Hepatic stellate cell (primary cell): ENCODE measurements at places on chromosomes 2 and 18.

GRCh38 chr2:182642328-182642727, 73.7 kb upstream of the DNAJC10 start:
- DNase-seq, result peak; percentile 29

DNA sequence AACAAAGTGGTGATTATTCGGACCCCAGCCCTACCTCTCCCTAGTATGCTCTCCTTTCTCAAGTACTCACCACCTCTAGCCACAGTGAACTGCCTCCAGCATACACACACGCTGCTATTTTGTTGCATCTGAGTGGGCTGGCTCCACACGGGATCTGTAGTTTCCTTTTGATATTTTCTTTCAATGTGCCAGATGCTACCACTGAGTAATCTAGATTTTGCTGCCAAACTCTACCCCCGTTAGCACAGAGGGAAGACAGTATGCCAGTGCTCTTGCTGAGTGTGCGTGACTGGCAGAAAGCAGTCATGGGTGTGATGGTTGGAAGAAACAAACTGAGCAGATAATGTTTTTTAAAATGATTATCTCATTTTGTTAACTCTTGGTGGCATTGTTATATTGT, 11.6 kb downstream of the CFLAR start:
- DNase-seq, result no peak

- DNase-seq, result peak; percentile 29
These were observed 59.3 kb upstream of the CCDC68 start for GRCh38 chr18:55018602-55019001.

DNA sequence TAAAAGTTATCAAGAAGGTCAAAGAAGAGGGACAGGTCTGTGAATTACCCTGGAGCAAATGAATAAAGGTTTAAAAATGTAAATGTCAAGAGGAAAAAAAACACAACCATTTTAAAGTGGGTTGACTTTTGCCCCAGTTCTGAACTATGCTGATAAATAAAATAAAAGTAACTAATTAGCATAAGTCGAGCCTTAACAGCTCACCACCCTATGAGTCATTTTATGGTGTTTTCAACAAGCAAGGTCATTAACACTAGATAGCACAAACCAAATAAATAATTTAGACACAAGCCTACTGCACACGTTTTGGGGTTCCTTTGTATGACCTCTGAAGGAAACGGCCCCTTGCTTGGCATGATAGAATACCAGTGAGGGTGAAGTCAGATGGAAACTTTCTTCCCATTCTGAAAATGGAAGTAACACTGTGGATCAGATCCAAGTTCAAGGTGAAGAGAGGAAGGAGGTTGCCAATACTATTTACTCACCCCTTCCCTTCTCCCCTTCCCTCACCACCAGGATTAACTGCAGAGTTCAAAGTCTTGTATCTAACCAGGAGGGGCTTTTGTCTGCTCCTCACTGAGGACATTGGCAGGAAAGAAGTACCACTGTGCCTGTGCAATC, 380.0 kb upstream of the ACVR2A start:
- no peak for DNase-seq

DNA sequence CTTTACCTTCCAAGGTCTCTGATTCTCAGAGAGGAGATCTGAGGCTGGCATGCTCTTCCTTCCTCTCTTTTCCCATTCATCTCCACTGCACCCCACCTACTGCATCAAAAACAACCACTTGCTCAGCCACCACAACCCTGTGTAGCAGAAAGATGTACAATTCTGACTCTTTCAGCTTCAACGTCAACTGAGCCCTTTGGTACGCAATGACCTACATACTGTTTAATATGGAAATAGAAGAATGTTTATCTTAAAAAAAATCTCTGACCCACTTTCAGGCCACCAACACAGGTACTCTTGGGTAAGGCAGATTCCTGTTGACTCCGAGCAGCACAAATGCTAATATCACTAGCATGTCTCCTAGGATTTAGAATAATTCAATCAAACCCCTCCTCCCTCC, 76.2 kb upstream of the AFF3 start:
- DNase-seq, result no peak

DNA sequence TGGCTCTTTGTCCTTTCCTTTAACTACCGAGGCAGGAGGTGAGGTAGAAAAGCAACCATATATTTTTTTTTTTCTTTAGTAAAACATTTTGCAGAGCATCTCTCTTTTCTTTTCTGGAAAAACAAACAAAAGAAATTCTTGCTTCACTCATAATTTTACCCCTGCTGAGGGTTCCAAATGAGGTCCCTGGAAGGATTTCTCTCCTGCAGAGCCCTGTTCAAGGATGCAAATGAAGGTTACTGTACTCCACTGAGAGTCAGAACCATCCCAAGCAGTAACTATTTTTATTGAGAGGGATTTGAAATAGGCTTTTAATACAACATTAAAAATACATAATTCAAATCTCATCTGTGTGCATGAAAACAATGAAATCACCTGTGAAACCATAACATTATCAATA, 19.5 kb upstream of the MYO1B start:
- no peak for DNase-seq

DNA sequence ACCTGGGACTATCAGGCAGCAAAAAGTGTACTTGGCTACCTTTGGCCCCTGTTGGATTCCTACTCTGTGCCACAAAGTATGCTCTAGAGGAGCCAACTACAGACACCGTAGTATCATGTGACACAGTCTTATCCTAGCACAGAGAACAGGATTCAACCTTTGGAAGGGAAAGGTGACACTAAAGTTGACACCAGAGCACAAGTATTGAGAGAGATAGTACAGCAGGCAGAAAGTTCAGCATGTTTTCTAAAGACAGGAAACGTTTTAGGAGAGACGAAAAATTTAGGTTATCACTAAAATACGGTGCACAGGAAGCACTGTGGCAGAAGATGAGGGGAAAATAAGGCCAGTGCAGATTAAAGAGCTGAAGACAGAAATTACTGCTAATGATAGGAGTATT, 18.6 kb downstream of the SMAD2 start:
- no peak for DNase-seq

GRCh38 chr2:52510432-52510831, 1257.2 kb upstream of the CHAC2 start:
- DNase-seq, result no peak

DNA sequence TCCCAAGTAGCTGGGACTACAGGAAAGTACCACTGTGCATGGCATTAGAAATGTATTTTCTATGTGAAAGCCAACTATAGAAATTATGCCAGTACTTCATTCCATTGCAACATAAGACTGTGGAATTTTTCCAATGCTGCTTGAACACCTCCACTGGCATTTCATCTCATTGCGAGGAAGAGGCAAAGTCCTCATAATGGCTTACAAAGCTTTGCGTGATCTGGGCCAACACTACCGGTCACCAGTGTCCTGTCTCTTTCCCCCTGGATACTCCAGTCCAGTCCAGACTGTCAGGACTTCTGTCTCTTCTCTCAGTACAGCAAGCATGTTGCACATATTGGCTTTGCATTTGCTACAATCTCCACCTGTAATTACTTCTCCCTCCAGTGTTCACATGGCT, 223.5 kb downstream of the GPD2 start:
- DNase-seq, result no peak

GRCh38 chr2:149885946-149886345, 298.4 kb upstream of the MMADHC start:
- DNase-seq, result no peak
